HuH-7 (cell line): ENCODE measurements at places on chromosomes 7 and 10.

DNA sequence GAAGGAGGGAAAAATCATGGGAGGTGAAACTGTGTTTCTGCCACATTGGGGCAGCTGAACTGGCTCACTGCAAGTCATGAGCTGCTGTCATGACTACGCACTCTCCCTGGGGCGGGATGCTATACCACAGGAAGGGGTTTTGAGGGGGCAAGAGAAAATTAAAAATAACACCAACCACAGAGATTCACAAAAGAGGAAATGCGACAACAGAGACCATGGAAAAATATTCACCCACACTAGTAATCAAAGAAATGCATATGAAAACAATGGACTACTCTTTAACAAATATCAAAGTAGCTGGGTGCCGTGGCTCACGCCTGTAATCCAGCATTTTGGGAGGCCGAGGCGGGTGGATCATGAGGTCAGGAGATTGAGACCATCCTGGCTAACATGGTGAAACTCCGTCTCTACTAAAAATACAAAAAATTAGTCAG, 65.2 kb upstream of the TM9SF3 start:
- no peak for DNase-seq

DNA sequence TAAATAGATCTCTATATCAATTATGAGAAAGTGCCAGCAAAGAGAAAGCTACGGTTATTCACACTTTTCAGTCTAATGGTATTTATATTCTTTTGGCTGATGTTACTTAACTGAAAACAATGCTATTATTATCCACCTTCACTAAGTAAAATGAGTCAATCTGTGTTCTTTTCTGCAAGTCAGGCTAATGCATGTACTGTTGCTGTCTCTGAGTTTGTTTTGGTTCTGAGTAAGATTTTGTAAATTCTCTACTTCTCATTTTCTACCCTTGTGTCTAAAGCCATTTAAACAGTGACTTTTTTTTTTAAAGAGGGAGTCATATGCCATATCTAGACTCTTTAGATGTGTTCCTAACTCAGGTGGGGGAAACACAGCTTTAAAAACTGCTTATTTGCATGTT, 7.5 kb downstream of the VWC2 start:
- no peak for DNase-seq

- DNase-seq, result no peak
Measured at GRCh38 chr10:21315645-21316220, 209.7 kb downstream of the SKIDA1 start.

- no peak for DNase-seq
Measured at GRCh38 chr7:115844857-115845256, 185.7 kb downstream of the TFEC start.

GRCh38 chr10:51524041-51524440, 175.4 kb downstream of the CSTF2T start:
- DNase-seq, result no peak

- DNase-seq, result no peak
Measured at GRCh38 chr10:102147561-102147960, 4.6 kb upstream of the NOLC1 start.
